ENCODE measurements at places on chromosomes 1 and 21.

DNA sequence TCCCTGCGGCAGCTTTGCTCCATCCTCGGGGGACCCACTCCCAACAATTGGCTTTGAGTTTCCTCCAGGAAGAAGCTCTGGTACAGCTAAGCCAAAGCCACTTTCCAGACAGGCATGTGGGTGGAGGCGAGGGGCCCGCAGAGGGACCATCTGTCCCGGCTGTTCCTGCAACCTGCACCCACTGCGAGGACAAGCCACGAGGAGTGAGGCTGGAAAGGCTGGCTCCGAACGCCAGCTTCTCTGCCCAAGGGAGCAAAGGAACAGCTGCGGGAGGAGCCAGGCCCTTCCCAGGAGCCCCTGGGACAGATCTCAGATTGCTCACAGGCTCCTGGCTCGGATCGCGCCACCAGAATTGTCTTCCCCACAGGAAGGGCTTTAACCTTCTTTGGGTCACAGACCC is 28.3 kb upstream of the PEF1 start:
- DNase-seq = no peak

- no peak for DNase-seq
These were observed 1.1 kb downstream of the CRABP2 start for GRCh38 chr1:156704166-156704711.

- DNase-seq = no peak
These were observed 35.7 kb upstream of the CNN3 start for GRCh38 chr1:94962409-94963265.

DNA sequence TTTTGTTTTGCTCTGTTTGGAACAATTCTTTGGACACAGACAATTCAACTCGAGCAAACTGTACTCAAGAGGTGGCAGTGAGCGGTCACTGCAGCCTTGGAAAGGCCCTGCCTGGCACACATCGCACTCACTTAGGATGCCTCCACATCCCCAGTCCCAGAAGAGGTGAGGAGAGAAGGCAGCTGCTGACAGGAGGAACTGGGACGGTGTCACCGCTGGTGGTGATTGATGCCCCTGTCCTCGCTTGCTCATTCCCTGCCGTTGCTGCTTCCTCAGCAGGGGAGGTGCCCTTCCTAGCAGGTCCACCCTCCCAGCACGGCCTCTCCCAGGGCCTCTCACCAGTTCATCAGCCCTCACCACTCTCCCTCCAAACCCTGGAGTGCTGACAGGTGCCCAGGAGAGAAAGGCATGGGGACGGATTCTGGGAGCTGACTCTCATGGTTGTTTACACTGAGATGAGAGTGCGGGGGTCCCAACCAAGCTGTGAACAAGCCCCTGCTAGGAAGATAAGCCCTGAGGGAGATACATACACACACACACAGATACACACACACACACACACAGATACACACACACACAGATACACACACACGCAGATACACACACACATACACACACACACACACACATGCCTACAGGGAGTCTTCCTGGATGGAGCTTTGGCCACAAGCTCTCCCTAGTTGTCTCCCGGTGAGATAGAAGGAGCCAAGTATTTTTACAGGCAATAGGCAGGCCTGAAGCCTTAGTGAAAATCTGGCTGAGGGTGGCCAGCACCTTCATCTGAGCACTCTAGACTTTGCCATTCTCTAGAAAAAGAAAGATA is 101.1 kb downstream of the CDC7 start:
- DNase-seq = peak; percentile 72

GRCh38 chr1:24568475-24568874 is 12.6 kb downstream of the NCMAP start:
- DNase-seq = no peak

GRCh38 chr1:228646717-228647522 is 88.4 kb upstream of the RHOU start:
- no peak for DNase-seq

DNA sequence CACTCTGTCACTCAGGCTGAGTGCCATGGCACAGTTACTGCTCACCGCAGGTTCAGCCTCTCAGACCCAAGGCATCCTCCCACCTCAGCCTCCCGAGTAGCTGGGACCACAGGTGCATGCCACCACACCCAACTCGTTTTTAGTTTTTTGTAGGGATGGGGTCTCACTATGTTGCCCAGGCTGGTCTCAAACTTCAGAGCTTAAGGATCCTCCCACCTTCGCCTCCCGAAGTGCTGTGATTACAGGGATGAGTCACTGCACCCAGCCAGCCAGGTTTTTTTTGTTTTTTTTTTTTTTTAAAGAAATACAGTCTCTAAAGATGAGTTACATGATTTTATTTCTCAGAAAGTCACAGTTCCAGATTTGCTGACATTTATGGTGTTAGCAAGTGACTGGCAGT is 29.0 kb downstream of the BACE2 start:
- no peak for DNase-seq

DNA sequence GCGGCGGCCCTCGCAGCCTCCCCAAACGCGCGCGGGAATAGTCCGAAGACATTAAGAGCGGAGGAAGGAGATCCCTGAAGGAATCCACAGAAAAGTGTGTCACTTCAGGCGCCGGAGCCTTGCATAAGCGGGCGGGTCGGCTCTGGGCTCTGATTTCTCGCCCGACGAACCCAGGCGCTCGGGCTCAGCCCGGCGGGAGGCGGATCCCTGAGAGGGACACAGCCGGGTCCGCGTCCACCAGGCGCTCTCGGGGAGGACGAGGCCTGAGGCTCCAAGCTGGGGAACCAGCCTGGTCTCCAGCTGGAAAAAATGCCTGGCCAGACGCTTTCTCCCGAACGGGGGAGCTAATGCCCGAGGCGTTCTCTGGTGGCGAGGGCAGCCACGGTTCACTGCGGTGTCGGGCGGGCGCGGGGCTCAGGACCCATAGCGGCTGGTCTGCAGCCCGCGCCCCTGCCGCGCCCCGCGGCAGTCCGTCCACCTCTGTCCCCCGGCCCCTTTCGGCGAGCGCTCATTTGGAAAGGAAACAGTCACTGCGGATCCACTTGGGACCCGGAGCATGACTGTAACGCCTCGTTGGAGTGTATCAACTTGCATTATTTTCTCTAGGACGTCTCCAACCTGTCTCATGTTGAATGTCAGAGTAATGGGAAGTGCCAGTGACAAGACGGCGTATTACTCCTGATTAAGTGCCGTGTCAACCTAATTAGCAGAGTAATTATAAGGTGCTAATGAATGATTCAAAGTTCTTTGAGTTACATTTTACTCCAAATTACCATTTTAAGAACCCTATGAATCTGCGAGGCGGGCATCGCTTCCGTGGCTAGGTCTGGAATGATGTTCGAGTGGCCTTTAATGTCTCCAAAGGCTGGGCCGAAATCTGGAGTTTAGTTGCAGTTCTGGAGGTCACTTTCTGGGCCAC is 1.6 kb upstream of the BARHL2 start:
- no peak for DNase-seq

DNA sequence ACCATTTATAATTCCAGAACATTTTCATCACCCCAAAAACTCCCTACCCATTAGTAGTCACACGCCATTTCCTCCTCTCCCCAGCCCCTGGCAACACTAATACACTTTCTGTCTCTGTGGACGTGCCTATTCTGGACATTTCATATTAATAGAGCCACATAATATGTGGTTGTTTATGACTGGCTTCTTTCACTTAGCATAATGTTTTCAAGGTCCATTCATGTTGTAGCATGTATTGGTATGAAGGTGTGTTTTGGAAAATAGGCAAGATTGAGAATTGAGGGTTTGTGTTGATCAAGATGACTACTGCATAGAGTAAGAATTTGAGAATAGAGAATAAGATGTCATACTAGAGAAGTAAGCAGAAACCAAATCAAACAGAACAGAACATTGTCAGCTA is 67.5 kb downstream of the ZFYVE9 start:
- DNase-seq = no peak

DNA sequence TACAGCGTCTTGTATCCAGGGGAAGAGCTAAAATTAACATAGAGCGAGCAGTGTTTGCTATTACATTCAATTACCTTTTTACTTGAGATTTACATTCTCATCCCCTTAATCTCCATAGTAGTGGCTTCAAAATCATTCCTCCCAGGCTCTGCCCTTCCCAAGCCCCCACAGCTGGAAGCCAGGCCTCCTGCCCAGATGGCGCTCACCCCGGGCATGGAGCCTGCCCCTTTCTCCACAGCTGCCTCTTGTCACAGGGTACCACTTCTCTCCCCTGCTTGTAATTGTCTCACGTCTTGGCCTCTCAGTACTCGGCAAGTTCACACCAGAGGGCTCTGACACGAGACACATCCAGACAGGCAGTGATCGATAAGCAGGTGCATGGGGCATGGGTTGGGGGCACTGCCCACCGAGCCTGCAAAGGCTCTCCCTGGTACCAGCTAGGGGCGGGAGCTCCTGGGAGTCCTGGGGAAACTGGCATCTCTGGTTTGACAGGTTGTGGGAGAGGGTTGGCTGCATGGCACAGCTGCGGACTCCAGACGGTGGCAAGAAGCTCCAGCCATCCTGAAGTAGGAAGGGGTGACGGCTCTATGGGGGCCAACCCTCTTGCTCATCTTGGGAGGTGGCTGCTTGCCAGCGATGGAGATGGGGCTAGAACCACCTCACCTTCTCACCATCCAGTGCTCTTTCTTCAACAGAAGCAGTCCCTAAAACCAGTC is 20.1 kb downstream of the CASZ1 start:
- DNase-seq = no peak
